ENCODE measurements at places on chromosomes 2 and 18.
A peak's percentile ranks its signal among the peaks of the same experiment; 100 is the strongest.

DNA sequence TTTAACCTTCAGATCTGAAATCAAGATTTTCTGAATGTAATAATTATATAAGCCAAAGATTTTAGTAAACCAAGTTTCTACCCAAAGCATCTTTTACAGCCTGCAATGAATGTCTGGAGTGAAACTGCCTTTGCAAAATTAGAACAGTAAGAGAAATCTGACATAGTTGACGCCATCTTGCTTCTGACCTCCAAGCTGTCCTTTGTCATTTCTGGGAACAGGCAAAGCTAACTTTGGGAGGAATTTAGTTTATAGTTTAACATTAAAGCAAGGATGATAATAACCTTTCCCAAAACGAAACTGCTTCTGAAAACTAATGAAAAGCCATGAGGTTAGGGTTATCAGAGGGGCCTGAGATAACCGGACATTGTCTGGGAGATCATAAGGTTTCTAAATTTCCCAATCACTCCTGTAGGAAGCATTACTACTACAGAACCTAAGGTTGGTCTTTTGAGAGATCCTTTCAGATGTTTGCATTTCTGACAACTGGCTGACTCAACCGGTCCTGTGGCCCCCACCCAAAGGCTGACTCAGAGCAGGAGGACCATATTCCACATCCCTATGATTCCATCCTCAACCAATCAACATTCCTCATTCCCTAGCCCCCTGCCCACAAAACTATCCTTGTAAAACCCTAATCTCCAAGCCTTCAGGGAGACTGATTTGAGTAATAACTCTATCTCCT lies 124.5 kb downstream of the TMEM131 start:
- DNase-seq, result no peak

DNA sequence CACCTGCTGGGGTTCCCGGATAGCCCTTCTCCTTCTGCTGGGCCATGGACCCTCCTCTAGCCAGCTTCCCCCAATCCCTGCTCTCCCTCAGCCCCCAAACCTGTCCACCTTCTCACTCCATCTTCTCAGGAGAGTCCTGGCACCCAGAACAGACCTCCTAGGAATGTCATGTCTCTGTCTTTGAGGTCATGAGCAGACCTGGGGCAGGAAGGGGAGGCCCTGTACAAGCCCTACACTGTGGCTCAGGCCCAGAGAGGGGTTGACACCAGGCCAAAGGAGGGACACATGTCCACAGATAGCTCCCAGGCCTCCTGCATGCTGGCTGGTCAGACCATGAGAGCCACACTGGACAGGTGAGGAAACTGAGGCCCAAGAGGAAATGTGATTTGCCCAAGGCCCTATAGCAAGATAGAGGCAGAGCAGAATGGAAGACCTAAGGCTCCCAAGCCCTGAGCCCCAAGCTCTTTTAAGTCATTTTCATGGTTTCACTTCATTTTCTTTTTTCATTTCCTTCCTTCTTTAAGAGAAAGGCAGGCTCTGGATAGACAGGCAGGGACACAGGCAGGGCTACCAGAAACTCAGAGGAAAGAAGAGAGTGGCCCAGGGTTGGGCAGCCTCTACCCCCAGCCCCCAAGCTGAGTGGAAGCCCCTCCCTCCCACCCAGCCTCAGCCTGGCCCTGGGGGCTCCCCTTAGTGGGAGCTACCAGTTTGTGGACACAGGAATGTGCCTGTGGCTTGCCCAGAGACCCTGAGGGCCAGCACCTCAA lies 159.7 kb downstream of the SMAD7 start:
- no peak for DNase-seq

DNA sequence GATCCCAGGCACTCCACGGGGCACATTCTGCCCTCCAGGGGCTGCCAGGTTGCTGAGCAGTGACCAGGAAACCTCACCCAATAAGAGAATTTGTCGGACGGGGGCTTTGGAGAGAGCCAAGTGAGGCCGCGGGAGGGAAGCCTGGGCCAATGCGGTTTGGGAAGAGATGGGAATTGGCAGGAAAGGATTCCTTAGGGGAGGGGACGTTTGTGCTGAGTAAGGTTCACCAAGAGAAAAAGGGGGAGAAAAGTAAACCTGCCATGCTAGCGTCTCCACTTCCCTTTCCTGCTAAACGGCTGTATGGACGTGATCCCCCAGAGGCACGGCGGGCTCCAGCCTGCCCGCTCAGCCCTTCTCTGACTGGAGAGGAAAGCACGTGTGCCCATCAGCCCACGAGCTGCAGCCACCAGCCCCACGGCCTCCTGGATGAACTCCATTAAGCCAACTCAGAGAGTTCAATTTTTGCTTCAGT lies 194.4 kb upstream of the ID2 start:
- DNase-seq, result peak; percentile 53

GRCh38 chr2:81513328-81513727 lies 1208.8 kb upstream of the LRRTM1 start:
- DNase-seq, result no peak

- no peak for DNase-seq
These were observed 238.3 kb downstream of the MYCN start for GRCh38 chr2:16178551-16179130.

- no peak for DNase-seq
These were observed 3.9 kb upstream of the PRELID3A start for GRCh38 chr18:12403601-12404506.

DNA sequence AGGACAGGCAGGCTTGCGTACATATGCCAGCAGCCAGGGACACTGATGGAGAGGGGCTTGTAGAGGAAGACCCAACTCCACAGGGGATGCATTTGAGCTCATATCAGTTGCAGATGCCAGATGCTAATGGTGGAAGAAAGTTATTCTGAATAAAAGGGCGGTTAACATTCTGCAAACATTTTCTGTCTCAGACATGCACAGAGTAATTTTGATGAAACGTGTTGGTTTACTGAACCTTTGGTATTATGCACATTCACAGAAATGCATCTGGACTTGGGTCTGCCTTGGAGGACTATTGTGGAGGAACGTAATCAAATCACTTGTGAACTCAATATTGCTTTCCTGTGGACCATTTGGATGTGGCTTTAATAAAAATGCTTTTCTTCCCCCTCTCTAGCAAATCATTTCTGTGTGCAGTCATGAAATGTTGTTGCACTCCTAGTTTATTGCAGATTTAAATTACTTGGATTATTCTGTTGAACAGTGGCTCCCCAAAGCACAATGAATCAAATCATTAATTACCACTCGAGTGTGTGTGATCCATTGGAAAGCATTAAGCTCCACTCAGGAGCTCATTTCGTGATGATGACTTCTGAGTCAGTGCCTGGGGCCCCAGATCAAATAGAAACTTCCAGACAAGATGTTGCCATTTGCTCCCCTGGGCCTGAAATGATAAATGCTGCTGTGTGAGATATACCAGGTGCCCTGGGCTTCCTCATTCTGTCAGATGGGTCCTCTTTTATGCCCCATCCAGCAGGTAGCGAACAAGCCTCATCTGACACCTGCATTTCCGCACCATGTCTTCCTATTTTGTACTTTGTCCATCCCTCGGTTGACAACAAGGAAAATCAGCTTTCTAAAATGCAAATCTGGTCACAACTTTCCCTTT lies 697.0 kb upstream of the HS6ST1 start:
- no peak for DNase-seq

Measured in putamen (tissue), 1 donor.